ENCODE measurements at places on chromosomes 6 and 20. TPM values are rescaled to one million over a fixed set of nuclear protein-coding genes. Genes with fewer than 3 reads are reported as not detected.

GRCh38 chr6:113847447-113847846 lies 9.7 kb upstream of the MARCKS start:
- no peak for DNase-seq

GRCh38 chr6:142902636-142903053 lies 42.3 kb downstream of the HIVEP2 start:
- DNase-seq, result peak; percentile 81

DNA sequence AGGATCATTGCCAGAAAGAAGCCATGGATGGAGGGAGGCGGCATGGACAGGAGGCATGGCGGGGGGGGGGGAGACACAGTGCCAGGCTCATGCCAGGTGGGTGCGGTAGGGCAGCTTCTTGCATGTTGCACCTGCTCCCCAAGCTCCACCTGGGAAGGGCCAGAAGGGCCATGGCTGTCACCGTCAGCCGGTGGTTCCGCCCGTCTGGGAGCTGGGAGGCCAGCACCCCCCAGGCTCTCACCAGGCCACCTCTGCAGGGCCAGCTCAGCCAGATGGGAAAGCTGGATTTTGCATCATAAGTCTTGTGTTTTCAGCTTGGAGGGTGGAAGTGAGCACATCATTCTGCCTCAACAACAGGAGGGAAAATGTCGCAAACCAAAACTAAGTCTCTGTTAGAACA lies 404.7 kb downstream of the TAF4 start:
- no peak for DNase-seq

- DNase-seq, result no peak
These were observed 47.5 kb downstream of the KCNQ5 start for GRCh38 chr6:72669324-72669723.

GRCh38 chr6:158810155-158811095 lies 8.7 kb downstream of the EZR start:
- DNase-seq, result no peak

Gene CRNKL1
- 28.8 TPM for total RNA-seq
